GM10248 (cell line): ENCODE measurements at places on chromosomes 4 and X.

- DNase-seq: no peak
Measured at GRCh38 chr4:7275067-7275466, 82.7 kb downstream of the SORCS2 start.

- no peak for DNase-seq
Measured at GRCh38 chrX:129782706-129783105, 3.0 kb downstream of the SASH3 start.

- no peak for DNase-seq
Measured at GRCh38 chr4:118974758-118975157, 86.1 kb downstream of the SYNPO2 start.

DNA sequence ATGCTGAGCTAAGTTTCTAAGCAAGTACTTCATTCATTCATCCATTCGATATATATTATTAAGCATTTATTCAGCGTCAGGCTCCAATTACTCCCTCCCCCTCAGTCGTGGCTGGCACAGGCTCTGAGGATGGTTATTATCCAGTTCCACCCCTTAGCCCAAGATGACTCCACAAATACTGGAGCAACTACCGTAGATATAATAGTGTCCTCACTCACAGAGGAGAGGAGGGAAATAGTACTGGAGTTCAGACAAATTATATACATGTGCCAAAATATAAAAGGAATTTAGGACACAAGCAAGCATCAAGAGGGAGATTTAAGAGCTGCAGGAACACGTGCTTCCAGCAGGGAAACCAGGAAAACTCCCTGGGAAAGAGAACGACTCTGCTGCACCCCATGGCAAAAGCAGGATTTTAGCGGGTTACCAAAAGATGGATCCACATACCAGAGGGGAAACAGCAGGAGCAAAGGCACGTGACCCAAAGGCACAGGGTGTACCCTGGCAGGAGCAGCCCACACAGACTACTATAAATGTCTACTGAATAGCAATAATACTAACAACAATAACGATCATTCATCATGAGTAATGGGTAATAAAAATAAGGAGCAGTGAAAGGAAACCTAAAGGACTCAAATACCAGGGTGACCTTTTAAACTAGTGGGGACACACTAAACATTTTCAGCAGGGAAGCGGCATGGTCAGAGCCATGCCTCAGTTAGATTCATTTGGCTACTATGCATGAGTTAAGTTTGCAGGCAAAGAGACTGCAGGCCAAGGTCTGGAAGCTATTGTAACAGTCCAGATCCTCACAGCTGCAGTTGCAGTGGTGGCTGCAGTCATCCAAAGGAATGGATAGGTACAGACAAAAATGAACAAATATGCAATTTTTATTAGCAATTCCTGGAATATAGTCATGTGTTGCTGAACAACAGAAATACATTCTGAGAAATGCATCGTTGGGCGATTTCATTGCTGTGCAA, 153.7 kb downstream of the APBB2 start:
- no peak for DNase-seq

GRCh38 chr4:134425756-134426155, 224.2 kb upstream of the PABPC4L start:
- DNase-seq: no peak

GRCh38 chr4:77538144-77538543, 67.5 kb upstream of the CXCL13 start:
- no peak for DNase-seq

DNA sequence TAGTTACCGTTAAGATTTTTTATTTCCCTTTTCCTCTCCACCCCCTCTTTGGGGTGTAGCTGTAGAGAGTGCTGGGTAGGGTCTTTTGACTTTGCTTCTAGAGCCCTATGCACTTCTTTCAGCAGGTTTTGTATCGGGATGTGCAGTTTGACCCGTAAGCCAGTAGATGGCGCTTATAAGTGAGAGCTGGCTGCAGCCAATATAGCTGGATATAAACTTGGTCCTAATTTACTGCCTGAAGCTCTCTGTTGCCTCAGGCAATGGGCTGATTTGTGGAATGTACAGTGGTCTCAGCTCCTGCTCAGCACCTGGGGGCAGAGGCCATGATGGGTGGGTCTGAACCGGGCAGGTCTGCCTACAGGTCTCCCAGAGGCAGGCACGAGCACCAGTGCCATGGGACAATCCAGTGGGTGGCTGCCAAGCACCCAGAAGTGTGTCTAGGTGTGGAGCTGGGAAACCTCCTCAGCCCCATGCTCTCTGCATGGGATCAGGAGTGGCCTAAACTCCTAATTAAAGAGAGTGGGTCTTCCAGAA, 146.5 kb downstream of the SPANXN1 start:
- no peak for DNase-seq

DNA sequence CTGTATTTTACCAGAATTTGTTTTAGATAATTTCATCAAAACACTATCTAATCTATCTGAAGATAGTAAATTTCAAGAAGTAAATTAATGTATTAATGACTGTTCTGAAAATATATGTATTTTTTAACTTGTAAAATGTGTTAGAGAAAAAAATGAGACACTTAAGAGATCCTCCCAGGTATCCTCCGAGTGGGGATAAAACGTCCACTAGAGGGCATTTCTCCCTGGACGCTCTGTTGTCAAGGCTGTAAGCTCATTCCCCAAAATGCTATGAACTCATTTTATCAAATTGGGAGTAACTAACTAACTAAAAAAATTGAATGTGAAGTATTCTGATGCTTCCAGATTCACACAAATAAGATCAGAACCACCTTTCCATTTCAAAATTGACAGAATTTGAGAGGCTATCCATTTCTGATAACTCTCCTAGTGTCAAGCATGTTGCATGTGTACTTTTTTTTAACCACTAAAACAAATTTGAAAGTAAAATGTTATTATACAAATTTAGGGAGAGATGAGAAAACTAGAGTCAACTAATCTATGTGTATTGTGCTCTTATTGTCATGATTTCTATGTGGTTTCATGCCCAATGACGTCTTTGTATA, 337.3 kb upstream of the HS3ST1 start:
- peak; percentile 15 for DNase-seq

GRCh38 chr4:1218634-1219565, 30.0 kb downstream of the CTBP1 start:
- DNase-seq: peak; percentile 75

GRCh38 chr4:97548186-97548585, 595.1 kb downstream of the STPG2 start:
- peak; percentile 5 for DNase-seq

GRCh38 chrX:82218361-82218760, 1016.5 kb downstream of the SH3BGRL start:
- DNase-seq: peak; percentile 9

- no peak for DNase-seq
Measured at GRCh38 chr4:168511780-168512489, 15.1 kb downstream of the PALLD start.

DNA sequence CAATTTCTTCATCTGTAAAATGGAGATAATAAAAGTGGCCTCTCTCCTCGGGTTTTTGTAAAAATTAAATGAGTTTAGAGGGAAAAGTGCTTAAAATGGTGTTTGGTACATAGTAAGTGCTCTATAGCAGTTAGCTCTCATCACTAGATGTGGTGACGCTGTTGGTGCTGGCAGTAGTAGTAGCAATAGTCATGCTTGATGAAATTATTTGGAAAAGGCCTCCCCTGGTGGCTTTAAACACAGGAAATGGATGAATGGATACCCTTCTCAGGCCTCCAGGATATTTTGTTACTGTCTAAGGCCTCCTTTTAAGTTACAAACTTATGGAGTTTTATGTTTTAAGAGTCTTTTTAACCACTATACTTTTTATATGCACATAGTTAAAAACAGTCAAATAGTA, 142.9 kb downstream of the CBR4 start:
- no peak for DNase-seq

GRCh38 chrX:63784902-63785707, at the start of gene ARHGEF9:
ARHGEF9 (minus strand) TSS chrX:63785214; CDS start chrX:63785145, 69 bp downstream.
- DNase-seq: no peak

GRCh38 chr4:156493858-156494257, 477.7 kb downstream of the PDGFC start:
- no peak for DNase-seq

DNA sequence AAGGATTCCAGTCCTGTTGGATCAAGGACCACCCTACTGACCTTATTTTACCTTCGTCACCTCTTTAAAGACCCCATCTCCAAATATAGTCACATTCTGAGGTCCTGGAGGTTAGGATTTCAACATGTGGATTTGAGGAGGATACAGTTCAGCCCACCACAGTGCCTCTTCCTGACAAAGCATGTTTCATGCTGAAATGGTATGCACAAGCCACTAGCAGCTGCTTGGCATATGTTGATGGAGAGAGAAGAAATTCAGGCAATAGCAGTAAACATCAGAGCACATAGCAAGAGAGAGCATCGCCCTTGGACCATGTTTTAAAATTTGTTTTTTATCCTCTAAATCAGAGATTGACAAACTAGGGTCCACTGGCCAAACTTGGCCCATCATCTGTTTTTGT, 172.1 kb downstream of the PRKX start:
- DNase-seq: no peak

- DNase-seq: no peak
Measured at GRCh38 chr4:150033081-150033480, 45.2 kb upstream of the DCLK2 start.

GRCh38 chrX:71619193-71619592, 882 bp upstream of the CXCR3 start:
- DNase-seq: peak; percentile 38

GRCh38 chrX:17913801-17914200, 52.7 kb upstream of the RAI2 start:
- DNase-seq: no peak

DNA sequence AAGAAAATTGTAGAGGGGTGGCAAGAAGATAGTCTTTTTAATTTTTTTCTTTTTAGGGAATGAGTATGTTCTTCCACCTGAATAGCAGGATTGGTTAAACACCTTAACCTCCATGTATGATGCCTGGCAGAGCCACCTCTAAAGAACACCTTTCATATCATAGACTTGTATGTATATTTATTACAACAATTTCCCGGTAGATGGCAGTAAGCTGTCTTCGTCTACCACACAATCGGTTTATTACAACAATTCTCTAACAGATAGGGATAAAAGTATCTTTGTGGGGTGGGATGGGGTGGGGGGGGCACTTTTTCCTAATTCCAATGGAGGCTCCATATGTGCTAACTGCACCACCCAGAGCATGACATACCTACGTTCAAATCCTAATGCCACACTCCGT, 255.5 kb downstream of the LDB2 start:
- DNase-seq: no peak

GRCh38 chr4:83751336-83751949, 215.5 kb downstream of the GPAT3 start:
- no peak for DNase-seq

GRCh38 chr4:3829956-3830773, 64.0 kb downstream of the ADRA2C start:
- no peak for DNase-seq

GRCh38 chrX:63283348-63283747, 67.8 kb downstream of the SPIN4 start:
- no peak for DNase-seq

- DNase-seq: peak; percentile 64
Measured at GRCh38 chr4:121168446-121169281, 4.5 kb upstream of the TNIP3 start.

GRCh38 chrX:821327-822107, 190.9 kb downstream of the SHOX start:
- DNase-seq: no peak

GRCh38 chr4:98828801-98829200, 100.1 kb downstream of the EIF4E start:
- no peak for DNase-seq

GRCh38 chr4:74822603-74823002, 28.3 kb upstream of the BTC start:
- DNase-seq: no peak

GRCh38 chrX:108438110-108438623, at the start of gene COL4A6:
COL4A6 (minus strand) TSS chrX:108438422; CDS start chrX:108438196, 226 bp downstream.
- no peak for DNase-seq
